Transverse colon (tissue), 4 donors: ENCODE measurements at places on chromosomes 4 and X. TPM values are rescaled to one million over a fixed set of nuclear protein-coding genes. Genes with fewer than 3 reads are reported as not detected.

- DNase-seq = no peak
- no peaks in the 10 kb centered on the region for H3K27me3 ChIP-seq
- H3K4me1 ChIP-seq = no peaks in the 10 kb centered on the region
- no peak overlapping the region for H3K4me3 ChIP-seq
- no peak overlapping the region for H3K27ac ChIP-seq
- H3K36me3 ChIP-seq = no peaks in the 10 kb centered on the region
Measured at GRCh38 chr4:148420397-148420796, 21.8 kb downstream of the NR3C2 start.

GRCh38 chrX:32448320-32448719 lies 763.0 kb downstream of the DMD start:
- no peaks in the 10 kb centered on the region for H3K4me1 ChIP-seq
- H3K27me3 ChIP-seq = no peaks in the 10 kb centered on the region
- no peak overlapping the region for H3K27ac ChIP-seq
- DNase-seq = no peak

Gene S100P
- not detected for total RNA-seq

DNA sequence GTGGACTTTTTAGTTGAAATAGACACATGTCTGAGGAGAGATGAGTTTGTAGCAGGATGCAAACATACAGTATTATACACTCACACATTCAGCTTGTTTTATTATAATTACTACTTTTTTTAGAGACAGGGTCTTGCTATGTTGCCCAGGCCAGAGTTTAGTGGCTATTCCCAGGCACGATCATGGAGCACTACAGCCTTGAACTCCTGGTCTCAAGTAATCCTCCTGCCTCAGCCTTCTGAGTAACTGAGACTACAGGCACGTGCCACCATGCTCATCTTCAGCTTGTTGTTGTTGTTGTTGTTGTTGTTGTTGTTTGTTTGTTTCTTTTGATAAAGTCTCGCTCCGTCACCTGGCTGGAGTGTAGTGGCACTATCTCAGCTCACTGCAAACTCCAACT lies 94.7 kb upstream of the ACSL4 start:
- DNase-seq = no peak
- no peak overlapping the region for H3K4me3 ChIP-seq
- H3K27me3 ChIP-seq = no peaks in the 10 kb centered on the region
- no peak overlapping the region for H3K27ac ChIP-seq
- no peaks in the 10 kb centered on the region for H3K4me1 ChIP-seq

Gene PF4V1
- total RNA-seq = not detected

GRCh38 chr4:182065255-182065654 lies 177.9 kb upstream of the TENM3 start:
- H3K4me3 ChIP-seq = no peak overlapping the region
- no peak for DNase-seq
- no peaks in the 10 kb centered on the region for H3K4me1 ChIP-seq
- H3K27ac ChIP-seq = no peak overlapping the region

GRCh38 chr4:119016636-119017035 lies 119.0 kb upstream of the MYOZ2 start:
- DNase-seq = no peak
- H3K4me3 ChIP-seq = no peak overlapping the region
- peak overlapping the region; percentile 74 for H3K27ac ChIP-seq
- no peaks in the 10 kb centered on the region for H3K4me1 ChIP-seq
- no peaks in the 10 kb centered on the region for H3K36me3 ChIP-seq
- no peaks in the 10 kb centered on the region for H3K27me3 ChIP-seq

- H3K27me3 ChIP-seq = no peaks in the 10 kb centered on the region
- no peak overlapping the region for H3K4me3 ChIP-seq
- H3K4me1 ChIP-seq = no peaks in the 10 kb centered on the region
- DNase-seq = no peak
Measured at GRCh38 chr4:65789805-65790204, 119.5 kb upstream of the EPHA5 start.

Gene F9
- not detected for total RNA-seq

Gene MAGEB10
- total RNA-seq = not detected

GRCh38 chr4:40547789-40548132 lies 81.9 kb downstream of the RBM47 start:
- H3K27ac ChIP-seq = peak overlapping the region; percentile 78
- H3K27me3 ChIP-seq = no peaks in the 10 kb centered on the region
- no peak for DNase-seq
- no peak overlapping the region for H3K4me3 ChIP-seq
- no peaks in the 10 kb centered on the region for H3K36me3 ChIP-seq

Gene ARHGAP4
- 49.6 TPM for total RNA-seq

DNA sequence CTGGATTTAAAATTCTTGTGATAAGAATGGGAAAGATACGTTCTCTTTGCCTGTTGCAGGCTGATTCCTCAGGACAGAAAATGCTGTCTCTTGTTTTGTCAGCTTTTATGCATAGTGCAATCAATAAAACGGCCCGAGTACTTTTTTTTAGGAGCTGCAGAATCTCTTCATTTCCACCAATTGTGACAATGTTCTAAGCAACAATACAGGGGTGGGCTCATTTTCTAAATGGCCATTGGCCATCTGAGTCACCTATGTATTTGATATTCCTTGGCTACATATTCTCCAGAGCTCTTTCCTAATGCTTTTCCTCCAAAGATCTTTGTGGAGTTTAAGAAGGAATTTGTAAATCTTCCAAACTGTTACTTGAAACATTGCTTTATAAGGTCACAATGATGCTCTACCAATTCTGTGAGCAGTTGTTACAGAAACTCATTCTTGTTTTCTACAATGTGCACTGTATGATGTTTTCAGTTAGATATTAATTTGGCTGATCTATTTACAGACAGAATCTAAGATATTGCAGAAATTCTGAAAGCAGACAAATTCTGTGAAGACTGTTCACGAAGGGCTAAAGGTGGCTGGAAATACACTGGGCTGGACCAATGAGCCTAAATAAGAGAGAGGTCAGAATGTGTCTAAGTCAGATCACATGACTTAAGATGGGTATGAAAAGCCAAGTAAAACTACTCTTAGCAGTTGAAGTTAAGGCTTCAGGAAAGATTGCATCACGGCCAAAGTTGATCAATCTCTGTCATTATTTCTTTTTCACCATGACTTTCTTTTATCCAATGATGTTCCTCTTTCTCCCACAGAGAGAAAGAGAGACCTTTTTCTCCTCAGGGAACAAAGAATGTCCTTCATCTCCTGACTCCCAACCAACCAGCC lies 33.4 kb downstream of the TAPT1 start:
- H3K4me3 ChIP-seq = no peak overlapping the region
- DNase-seq = no peak
- H3K4me1 ChIP-seq = peaks cover 15% of the 10 kb centered on the region
- no peaks in the 10 kb centered on the region for H3K36me3 ChIP-seq

Gene PNMA6F
- not detected for total RNA-seq

- H3K4me1 ChIP-seq = no peaks in the 10 kb centered on the region
- H3K4me3 ChIP-seq = no peak overlapping the region
- no peaks in the 10 kb centered on the region for H3K36me3 ChIP-seq
- H3K27me3 ChIP-seq = no peaks in the 10 kb centered on the region
- DNase-seq = no peak
Measured at GRCh38 chr4:157912212-157912611, 260.6 kb downstream of the GASK1B start.

- DNase-seq = no peak
- no peak overlapping the region for H3K27ac ChIP-seq
- no peaks in the 10 kb centered on the region for H3K36me3 ChIP-seq
- no peak overlapping the region for H3K4me3 ChIP-seq
Measured at GRCh38 chr4:25722964-25723363, 67.3 kb downstream of the SLC34A2 start.

Gene UGT2A1
- not detected for total RNA-seq

- no peaks in the 10 kb centered on the region for H3K4me1 ChIP-seq
- no peaks in the 10 kb centered on the region for H3K27me3 ChIP-seq
- H3K36me3 ChIP-seq = no peaks in the 10 kb centered on the region
- H3K4me3 ChIP-seq = no peak overlapping the region
Measured at GRCh38 chr4:124946696-124947095, 234.2 kb upstream of the ANKRD50 start.

Gene PWWP3B
- total RNA-seq = not detected

Gene USP26
- total RNA-seq = not detected

GRCh38 chr4:110902500-110902899 lies 279.6 kb upstream of the PITX2 start:
- peaks cover 4% of the 10 kb centered on the region for H3K4me1 ChIP-seq
- no peaks in the 10 kb centered on the region for H3K27me3 ChIP-seq
- no peak overlapping the region for H3K27ac ChIP-seq
- DNase-seq = no peak
- no peaks in the 10 kb centered on the region for H3K36me3 ChIP-seq

DNA sequence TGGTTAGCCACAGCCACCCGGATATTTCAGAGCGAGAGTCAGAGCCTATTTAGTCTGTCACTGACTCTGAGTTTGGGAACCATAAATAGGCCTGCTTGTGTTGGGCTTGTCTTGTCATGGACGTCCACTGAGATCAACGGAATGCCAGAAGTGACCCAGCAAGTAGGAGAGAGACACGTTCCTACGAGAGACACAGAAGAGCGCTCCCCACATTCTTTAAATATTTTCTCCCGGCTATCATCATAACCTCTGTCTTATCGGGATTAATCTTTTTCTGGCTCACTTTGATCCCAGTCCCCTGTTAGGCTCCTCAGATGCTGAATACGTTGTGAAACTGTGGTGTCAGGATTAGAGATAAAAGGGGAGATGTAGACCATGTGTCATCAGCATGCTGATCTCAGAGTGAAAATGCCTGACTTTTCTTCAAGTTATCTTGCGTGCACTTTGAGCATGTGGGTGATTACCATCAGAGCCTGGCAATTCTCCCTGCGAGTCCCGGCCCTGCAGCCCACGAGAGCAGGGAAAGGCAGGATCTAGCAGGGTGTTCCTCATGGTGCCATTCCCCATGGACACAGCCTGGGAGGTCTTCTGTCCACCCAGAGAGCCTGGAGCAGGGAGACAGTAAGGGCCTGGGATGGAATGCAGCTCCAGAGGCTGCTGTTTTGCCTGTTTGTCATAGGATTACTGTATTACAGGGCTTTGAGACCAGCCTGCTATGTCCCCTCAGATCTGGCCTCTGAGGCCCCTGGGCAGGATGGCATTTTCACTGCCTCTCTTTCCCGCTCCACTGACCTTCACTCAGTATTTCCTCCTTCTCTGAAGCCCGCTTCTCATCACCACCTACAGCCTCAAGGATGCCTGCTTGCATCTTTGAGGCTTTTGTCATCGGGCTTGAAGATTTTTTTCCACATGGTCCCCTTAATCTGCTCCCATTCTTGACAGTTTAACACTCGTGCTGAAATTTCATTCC lies 2.8 kb upstream of the TENM3 start:
- H3K4me1 ChIP-seq = no peaks in the 10 kb centered on the region
- H3K36me3 ChIP-seq = no peaks in the 10 kb centered on the region
- no peak overlapping the region for H3K27ac ChIP-seq

DNA sequence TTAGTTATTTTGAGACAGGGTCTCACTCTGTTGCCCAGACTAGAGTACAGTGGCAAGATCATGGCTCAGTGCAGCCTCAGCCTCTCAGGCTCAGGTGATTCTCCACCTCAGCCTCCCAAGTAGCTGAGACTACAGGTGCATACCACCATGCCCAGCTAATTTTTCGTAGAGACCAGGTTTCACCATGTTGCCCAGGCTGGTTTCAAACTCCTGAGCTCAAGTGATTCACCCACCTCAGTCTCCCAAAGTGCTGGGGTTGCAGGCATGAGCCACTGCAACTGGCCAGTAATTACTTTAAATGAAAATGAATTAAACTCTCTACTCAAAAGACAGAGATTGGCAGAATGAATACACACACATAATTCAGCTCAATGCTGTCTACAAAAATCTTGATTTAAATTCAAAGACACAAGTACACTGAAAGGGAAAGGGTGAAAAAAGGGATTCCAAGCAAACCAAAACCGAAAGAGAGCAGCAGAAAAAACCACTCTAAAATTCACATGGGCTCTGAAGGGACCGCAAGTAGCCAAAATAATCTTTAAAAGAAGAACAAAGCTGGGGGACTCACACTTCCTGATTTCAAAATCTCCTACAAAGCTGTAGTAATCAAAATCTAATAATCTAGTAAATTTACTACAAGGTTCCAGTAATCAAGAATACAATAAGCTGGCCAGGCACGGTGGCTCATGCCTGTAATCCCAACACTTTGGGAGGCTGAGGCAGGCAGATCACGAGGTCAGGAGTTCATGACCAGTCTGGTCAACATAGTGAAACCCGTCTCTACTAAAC lies 11.8 kb upstream of the SPON2 start:
- H3K27me3 ChIP-seq = no peaks in the 10 kb centered on the region
- peak overlapping the region; percentile 35 for H3K27ac ChIP-seq
- H3K4me3 ChIP-seq = no peak overlapping the region
- H3K36me3 ChIP-seq = no peaks in the 10 kb centered on the region
- no peak for DNase-seq

DNA sequence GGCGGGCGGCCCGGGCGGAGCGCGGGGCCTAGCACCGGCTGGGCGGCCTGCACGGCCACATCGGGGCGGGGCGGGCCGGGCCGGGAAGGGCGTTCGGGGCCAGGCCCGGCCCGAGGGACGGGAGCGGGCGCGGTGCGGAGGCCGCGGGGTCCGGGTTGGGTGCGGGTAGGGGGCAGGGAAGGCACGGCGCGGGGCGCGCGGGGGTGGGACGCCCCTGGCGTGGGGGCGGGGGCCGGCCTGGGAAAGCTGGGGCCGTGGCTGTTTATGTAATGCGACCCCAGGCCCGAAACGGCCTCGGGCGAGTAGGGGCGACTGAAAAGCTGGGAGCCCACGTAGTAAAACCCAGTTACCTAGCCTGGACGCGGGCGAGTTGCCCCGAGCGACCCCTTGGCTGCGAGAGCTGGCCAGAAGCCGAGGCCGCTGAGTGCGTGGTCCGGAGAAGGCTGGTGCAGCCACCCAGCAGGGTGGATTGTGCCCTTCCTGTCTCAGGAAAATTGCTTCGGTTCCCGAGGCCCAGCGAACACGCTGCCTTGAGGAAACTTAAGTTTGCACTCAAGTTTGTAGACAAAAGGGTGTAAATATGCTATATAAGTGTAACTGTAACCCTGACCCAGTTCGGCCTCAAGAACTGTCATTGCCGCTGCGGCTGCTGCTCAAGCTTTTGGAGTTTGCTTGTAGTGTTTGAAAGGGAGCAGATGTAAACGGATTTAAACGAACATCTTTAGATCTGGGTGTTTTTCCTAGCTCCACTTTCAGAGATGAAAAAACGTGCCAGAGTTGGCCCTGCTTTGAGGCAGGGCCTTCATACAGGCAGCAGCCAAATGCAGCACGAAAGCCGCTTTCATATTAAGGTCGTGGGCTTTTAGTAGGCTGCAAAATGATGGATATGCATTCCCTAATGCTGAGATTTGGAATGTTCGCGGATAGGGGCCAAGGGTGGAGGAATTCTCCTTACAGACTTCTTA lies 674 bp downstream of the SEC24B start:
- peak overlapping the region; percentile 71 for H3K4me3 ChIP-seq
- H3K27me3 ChIP-seq = no peaks in the 10 kb centered on the region
- peak; percentile 35 for DNase-seq
- H3K4me1 ChIP-seq = peaks cover 49% of the 10 kb centered on the region
- H3K27ac ChIP-seq = peak overlapping the region; percentile 92
